ENCODE measurements at places on chromosomes 5 and 9.

DNA sequence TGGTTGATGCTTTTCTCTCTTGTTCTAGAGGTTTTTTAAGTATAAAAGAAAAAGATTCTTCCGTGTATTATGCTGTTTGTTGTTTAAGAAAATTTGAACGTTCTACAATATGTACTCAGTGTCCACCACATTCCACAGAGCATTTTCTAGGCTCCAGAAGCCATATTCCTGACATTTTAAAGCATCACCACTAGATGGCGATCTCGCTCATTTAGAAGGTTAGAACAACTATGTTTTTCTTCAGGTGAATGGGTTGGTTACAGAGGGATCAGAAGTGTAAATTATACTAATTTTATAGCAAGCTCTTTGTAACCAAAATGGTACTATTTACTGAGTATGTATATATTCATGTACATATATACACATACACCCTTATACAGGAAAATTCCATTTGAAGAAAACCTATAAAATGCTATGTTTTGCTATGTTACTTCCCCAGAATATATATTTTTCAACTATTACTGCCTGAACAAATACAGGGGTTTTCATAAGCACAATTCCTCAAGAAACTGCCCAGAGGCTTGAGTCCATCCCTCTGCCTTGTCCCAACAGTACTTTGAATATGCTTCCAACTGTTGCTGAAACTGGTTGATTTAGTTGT, 284.3 kb downstream of the CCDC171 start:
- peak; percentile 7 for DNase-seq

GRCh38 chr9:132595319-132595718, 12.9 kb downstream of the BARHL1 start:
- DNase-seq, result no peak

DNA sequence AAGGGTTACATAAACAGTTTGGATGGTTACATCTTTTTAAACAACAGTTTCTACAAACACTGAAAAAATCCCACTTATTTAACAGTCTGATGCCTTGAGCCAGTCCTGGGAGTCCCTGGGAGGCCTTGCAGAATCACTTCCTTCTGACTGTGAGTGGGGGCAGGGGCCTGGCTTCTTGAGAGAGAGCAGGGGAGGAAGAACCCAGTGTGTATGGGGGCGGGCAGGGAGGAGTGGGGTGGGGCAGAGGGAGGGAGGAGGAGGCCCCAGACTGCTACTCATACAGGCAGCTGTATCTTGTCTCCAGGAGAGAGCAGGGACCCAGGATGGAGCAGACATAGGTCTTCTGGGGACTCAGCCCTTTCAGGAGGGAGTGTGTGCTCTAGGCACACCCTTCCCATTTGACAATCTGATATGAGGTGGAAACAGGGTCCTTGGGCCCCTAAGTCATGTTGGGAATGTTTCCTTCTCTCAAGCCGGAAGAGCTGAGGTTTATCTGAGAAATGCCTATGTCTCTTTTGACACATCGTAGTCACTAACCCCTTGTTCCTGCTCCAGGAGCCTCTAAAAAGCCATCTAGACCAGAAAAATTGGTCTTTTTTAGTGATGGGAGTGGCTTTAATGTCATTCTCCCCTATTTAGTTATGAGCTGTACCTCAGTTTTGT, 52.8 kb downstream of the IRF1 start:
- no peak for DNase-seq

DNA sequence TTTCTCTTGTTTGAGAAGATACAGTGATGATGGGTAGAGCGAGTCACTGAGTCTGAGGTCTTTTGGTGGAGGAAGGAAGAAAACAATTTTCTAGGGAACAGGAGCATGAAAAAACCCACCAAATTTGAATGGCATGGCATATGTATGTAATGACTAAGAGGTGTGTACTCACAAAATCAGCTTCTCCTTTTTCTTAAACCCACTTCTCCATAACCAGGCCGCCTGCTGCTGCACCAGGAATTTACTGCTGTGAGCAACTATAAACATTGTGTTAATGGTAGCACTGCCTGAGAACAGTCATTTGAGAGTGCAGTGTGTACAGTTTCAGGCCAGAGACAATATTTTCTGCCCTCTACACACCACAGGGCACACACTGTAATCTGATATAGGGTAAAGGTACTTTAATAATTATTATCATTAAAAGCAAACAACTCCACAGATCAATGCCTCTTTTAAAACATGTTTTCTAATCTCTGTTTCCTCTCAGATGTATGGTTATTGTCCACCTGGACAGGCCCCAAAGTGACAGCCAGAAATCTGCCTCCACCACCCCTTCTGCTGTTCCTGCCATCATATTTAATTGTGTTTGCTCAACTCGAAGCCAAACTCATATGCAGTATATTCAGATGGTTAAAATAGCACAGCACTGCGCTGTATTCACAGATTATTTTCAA, 241.6 kb downstream of the KIAA0825 start:
- DNase-seq, result no peak
